ENCODE measurements at places on chromosomes 2 and 18. TPM values are rescaled to one million over a fixed set of nuclear protein-coding genes. Genes with fewer than 3 reads are reported as not detected.

TEX44 gene
- total RNA-seq, result not detected

OTOS gene
- total RNA-seq, result not detected

NYAP2 gene
- under 0.01 TPM for total RNA-seq

NT5C1B gene
- not detected for total RNA-seq

GBX2 gene
- total RNA-seq, result not detected

DNA sequence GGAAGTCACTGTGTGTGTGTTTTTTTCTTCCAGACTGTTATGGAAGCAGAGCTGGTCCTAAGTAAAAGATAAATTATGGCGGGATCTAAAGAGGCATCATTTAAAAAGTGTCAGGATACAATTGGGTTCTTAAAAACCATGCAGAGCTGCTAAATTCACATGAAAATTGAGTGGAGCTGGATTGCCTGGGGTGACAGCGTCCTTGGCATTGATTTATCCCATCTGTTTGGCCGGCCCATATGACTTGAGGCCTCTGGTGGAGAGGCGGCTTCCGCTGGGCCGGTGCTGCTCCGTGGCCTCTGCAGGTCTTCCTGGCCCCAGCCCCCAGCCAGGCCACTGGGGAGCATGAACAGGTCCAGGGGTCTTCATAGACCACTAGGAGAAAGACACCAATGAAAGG is 165.5 kb downstream of the GLI2 start:
- no peak for DNase-seq

GRCh38 chr2:48464264-48464795 is 65.6 kb upstream of the STON1 start:
- DNase-seq, result no peak

DNA sequence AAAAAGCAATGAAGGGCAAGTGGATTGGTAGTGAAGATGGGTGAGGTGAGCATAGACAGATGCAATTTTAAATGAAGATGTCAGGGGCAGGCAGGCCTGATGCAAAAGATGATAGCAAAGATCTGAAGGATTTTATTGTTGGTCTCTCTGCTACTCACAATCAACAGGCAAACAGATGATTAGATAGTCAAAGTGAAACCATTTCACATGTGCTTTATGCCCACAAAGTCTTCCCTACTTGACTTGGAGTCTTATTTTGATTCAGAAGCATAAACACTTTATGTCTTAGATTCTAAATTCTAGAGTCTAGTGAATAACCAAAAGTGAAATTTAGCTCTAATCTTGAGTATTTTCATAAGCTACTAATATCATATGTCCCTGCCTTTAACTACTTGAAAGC is 153.8 kb upstream of the HNRNPA3 start:
- DNase-seq, result no peak

GRCh38 chr2:82752396-82752795 is 1706.7 kb downstream of the SUCLG1 start:
- no peak for DNase-seq

DNA sequence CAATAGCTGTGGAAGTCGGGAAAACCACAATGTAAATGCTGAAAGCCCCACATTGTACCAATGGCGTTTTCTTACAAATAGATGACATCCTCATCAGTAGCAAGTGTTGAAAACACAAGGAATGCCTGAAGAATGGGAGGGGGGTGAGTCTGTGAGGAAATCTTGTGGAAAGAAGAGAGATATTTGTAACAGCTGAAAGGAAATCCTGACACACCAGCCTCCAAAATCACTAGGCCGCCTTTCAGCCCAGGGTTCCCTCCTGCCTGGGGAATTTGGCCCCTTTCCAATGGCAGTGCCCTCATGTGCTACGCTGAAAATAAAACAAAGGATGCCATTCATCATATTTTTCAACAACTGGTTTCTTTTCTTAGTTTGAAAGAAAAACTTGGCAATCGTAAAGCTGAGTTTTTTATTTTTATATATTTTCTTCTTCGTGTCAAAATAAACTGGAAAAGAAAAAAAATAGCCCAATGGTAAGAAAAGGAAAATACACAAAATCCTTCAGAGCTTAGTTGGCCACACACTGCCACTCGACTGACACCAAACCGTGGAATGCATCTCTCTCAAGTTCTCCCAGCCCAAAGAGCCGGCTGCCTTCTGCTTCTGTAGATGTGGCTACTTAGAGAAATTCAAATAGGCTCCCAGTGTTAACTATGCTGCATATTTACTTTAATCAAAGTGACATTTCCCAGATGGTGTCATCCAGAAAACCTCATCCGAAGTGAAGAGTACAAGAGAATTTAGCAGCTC is 52.0 kb downstream of the FTCDNL1 start:
- no peak for DNase-seq

- no peak for DNase-seq
Measured at GRCh38 chr2:109222825-109223471, 93.9 kb downstream of the SH3RF3 start.
